ENCODE measurements at places on chromosomes 1 and 21.

GRCh38 chr1:168386949-168387586 lies 106.4 kb downstream of the TBX19 start:
- peak; percentile 14 for DNase-seq

GRCh38 chr1:110696818-110697217 lies 22.1 kb upstream of the KCNA3 start:
- DNase-seq = no peak

DNA sequence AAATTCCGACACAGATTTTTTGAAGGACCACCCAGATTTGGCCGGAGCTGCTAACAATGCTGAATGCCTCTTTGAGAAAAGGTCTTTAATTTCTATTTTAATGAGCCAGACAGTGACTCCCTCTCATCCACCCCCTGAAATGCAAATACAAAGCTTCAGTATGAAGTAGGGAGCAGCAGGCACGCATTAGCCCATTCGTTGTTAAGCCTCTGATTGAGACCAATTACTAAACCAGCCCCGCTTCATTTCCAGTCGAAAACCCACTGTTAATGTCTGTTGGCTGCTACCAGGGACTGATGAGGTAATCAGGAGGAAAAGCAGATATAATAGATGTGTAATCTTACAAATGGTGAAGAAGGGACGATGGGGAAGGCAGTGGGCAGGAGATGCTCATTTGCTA lies 4.8 kb upstream of the C8A start:
- DNase-seq = no peak

- no peak for DNase-seq
Measured at GRCh38 chr1:95003433-95003738, 69.4 kb downstream of the ALG14 start.

DNA sequence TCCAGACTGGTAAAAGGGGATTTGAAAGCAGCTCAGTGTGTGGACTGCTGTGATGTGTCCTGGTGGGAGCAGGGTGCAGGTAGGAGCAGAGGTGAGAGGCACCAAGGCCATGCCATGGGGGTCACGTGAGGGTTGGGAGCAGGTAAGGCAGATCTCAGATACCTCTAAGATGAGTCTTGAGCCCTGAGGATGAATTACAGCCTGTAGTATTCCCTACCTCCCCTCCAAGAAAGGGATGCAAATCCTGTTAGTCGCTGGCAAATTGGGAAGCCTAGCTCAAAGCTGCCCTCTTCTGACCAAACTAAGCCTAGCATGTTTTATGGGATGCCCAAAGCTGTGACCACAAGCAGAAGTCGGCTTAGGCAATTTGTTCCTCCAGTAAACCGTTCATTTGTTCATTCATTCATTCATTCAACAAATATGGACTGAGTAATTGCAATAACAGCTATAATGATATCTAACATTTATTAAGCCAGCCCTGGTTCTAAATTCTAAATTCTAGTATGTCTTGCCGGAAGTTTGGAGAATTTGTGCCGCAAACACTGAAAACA lies 3.9 kb upstream of the NUAK2 start:
- DNase-seq = peak; percentile 78

DNA sequence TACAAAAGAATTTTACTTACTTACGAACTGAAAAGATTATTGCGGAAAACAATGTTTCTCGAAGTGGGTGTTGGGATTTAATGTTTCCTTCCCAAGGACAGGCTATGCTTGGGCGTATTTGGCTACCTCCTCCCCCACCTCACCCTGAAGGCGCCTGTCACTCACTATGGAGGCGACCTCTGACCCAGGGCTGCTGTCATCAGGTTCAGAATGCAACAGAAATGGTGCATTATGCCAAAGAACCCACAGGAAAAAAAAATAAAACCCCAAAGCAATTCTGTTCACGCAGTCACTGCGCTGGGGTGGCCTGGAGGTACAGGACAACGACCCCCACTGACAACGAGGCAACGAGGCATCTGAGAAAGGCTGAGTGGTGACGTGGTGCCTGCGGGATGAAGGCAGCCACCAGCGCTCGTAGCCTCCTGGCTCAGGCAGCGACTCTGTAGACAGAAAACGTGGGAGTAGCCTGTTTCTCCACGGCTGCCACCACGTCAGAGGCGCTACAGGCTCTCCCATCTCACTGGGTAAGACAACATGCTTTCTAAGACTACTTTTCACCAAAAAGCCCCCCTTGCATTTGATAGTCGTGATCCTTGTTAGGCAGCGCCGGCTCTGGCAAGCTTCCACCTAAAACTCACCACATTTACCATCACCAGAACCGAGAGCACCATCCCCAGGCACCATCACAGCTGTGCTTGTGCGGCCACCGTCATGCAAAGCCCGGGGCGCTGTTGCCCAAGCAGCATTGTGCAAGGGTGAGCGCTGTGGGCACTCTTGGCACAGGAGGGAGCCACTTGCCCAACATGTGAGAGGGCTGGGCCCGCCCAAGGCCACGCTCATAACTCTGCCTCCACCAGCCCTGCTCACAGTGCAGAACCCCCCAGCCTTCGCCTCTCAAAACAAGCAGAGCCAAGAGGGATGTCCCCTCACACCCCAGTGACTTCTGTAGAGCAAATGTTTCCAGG lies 14.3 kb downstream of the NADK start:
- peak; percentile 12 for DNase-seq

DNA sequence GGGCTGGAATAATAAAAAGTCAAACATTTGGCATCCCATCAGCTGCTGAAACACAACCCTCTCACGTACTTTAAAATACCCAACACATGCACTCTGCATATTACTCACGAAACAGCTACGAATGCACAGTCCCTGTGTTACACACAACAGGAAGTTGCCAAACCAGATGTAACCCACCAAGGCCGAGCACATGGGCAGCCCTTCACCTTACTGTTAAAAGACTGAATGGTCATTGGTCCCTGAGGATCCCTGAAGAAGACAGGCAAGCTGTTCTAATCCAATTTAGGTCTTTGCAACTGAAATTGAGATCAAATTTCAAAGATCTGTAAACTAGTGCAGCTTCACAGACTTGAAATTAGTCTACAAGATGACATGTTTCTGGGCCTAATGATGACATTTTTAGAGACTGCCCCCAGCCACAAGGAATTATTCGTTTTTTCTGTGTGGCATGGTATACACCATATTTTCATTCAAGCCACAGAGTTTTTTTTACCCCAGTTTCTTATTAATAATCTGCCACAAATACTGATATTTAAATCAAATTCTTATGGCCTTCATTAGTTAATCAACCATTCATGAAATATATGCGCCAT lies 25.6 kb upstream of the IER5 start:
- peak; percentile 75 for DNase-seq

GRCh38 chr1:204130981-204131892 lies 20.6 kb downstream of the ETNK2 start:
- DNase-seq = peak; percentile 85

DNA sequence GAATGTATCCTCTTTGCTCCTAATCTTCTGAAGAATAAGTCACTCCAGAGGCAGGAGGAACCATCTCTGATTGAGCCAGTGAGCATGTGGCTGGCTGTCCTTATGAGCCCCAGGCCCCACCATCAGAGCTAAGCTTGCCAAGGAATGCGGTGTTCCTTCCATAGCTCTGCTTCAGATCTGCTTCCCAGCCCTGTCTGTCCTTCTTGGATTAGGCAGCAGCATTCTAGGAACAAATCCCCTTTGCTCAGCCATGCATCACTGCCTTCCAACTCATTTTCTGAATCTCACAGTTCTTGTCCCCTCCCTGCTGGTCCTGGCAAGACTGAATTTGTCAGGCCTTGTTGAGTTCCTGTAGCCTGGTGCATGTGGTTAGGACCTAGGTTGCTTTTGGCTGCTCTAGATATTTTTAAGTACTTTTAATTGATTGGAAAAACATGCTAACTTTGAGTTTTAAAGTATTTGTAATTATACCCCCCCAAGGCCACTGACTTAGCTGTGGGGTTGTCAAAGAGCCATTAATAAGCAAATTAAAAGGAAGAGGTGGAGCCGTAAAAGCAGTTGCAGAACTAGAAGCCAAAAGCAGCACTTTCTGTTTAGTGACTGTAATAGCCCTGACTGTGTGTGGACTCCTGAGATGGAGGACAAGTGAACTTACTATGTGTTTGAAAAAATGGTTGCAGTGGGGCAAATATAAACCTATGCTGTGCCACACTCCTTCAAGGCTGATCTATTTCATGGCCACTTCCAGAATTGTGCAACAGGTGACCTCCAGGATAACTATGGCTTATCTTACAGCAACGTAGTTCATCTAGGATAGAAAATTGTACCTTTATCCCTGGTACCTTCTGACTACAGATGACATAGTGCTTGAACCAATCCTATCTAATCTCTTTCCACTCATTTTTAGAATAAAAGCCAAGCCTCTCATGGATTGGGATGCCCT lies 61.3 kb upstream of the BACH1 start:
- no peak for DNase-seq
